Activated naive CD4-positive, alpha-beta T cell treated with anti-CD3 and anti-CD28 coated beads, Interleukin-2, amount 10 ng/mL, durations not matched to agents 7 days and 5 days (primary cell): ENCODE measurements at places on chromosomes 6 and 20.

GRCh38 chr6:15949982-15950381 is 178.9 kb upstream of the MYLIP start:
- no peaks in the 10 kb centered on the region for H3K27me3 ChIP-seq
- H3K27ac ChIP-seq = no peak overlapping the region

GRCh38 chr6:34074064-34074742 is 71.7 kb downstream of the GRM4 start:
- H3K27me3 ChIP-seq = peaks cover 7% of the 10 kb centered on the region
- no peak for DNase-seq
- no peaks in the 10 kb centered on the region for H3K36me3 ChIP-seq

GRCh38 chr6:139392794-139393193 is 18.3 kb upstream of the CITED2 start:
- H3K27ac ChIP-seq = no peak overlapping the region
- H3K4me3 ChIP-seq = no peak overlapping the region
- DNase-seq = no peak
- H3K36me3 ChIP-seq = no peaks in the 10 kb centered on the region

GRCh38 chr6:150865406-150866146 is at the start of gene MTHFD1L:
TSS of gene MTHFD1L (plus strand) at chr6:150865702. CDS start at chr6:150865823, 121 bp downstream.
- H3K4me1 ChIP-seq = peaks cover 36% of the 10 kb centered on the region
- peak; percentile 83 for DNase-seq
- H3K4me3 ChIP-seq = peak within 1 kb of the TSS; percentile 97
- H3K36me3 ChIP-seq = peaks cover 5% of the 10 kb centered on the region

- H3K4me1 ChIP-seq = peaks cover 4% of the 10 kb centered on the region
- no peak overlapping the region for H3K4me3 ChIP-seq
- H3K27ac ChIP-seq = no peak overlapping the region
Measured at GRCh38 chr6:43821101-43821886, 51.3 kb downstream of the VEGFA start.

- H3K27ac ChIP-seq = no peak overlapping the region
- H3K4me3 ChIP-seq = no peak overlapping the region
- H3K36me3 ChIP-seq = peaks cover 14% of the 10 kb centered on the region
- DNase-seq = no peak
Measured at GRCh38 chr6:157143890-157144798, 179.2 kb downstream of the TMEM242 start.

DNA sequence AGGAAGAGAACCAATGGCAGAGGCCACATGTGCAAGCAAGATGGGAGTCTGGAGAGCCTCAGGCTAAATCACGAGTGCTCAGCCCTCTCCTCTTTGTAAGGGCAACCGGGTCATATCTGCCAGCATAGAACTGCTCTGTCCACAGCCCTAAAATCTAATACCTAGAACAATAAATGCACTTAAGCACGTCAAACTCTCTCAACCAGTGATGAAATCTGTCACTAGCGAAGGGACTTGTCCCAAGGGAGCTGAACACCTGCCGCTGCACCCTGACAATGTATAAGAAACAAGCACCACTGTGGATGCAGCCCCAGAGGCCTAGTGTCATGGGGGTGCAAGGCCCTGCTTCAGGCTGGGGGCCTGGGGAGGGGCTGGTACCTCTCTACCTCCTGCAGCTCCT is 82.5 kb downstream of the PRL start:
- no peaks in the 10 kb centered on the region for H3K4me1 ChIP-seq
- H3K4me3 ChIP-seq = no peak overlapping the region
- no peak for DNase-seq
- H3K27me3 ChIP-seq = no peaks in the 10 kb centered on the region
- H3K27ac ChIP-seq = no peak overlapping the region
- H3K36me3 ChIP-seq = no peaks in the 10 kb centered on the region
